Left ventricle myocardium superior (tissue), 1 donor: ENCODE measurements at places on chromosomes 7 and 10. TPM values are rescaled to one million over a fixed set of nuclear protein-coding genes. Genes with fewer than 3 reads are reported as not detected.

GRCh38 chr7:133428876-133429275, 176.0 kb downstream of the EXOC4 start:
- no peak for DNase-seq

DNA sequence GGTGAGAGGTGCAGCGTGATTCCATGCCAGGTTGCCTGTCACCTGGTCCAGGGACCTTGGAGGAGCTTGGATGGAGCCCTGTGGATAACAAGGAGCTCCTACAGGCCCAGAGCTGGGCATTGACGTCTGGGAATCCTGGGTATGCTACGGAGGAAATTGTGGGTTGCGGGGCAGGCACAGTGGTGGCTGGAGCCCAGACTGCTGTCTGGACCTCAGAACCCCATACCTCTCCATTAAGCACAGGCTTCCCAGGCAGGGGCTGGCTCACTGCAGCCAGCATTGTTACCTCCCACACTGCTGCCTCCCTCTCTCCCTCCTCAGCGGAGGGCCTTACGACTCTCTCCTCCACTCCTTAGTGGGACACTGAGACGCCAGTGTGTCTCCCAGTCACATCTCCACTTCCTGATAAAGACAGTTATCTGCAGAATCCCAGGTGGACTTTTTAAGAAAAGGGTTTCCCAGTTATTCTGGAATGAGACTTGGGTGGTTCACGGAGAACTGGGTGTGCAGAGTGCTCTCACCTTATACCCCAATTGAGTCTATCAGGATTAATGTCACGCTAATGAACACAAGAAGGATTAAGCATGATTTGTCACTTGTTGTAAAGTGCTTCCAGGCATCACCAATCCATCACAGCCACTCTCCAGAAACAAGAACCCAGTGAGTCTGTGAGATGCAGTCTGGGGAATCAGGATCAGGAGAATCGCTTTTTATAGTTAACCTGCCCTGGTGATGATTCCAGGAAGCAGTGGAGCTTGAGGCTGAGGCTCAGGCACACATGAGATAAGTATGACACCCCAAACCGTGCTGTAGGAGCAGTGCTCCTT, 309.4 kb downstream of the RPS24 start:
- DNase-seq, result no peak

Gene C1QL3
- not detected for total RNA-seq

Gene OGDH
- total RNA-seq, result 701 TPM
